ENCODE measurements at places on chromosomes 13 and 19. TPM values are rescaled to one million over a fixed set of nuclear protein-coding genes. Genes with fewer than 3 reads are reported as not detected.
A peak's percentile ranks its signal among the peaks of the same experiment; 100 is the strongest.

- H3K36me3 ChIP-seq: no peaks in the 10 kb centered on the region
- H3K4me1 ChIP-seq: peaks cover 1% of the 10 kb centered on the region
- no peaks in the 10 kb centered on the region for H3K27me3 ChIP-seq
- no peak overlapping the region for H3K4me3 ChIP-seq
- DNase-seq: peak; percentile 17
Observed at GRCh38 chr19:11699931-11700794, 38.6 kb downstream of the ZNF823 start.

DNA sequence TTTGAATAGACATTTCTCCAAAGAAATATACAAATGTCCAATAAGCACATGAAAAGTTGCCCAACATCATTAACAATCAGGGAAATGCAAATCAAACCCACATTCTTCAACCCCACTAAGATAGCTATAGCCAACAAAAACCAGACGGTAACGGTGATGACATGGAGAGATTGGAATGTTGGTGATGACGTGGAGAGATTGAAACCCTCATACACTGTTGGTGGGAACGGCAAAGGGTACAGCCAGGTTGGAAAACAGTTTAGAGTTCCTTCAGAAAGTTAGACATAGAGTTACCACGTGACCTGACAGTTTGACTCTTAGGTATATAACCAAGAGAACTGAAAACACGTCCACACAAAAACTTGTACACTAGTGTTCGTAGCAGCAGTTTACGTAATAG lies 48.1 kb downstream of the TNFRSF19 start:
- H3K4me3 ChIP-seq: no peak overlapping the region
- no peaks in the 10 kb centered on the region for H3K36me3 ChIP-seq
- no peak for DNase-seq
- H3K4me1 ChIP-seq: peaks cover 6% of the 10 kb centered on the region

DNA sequence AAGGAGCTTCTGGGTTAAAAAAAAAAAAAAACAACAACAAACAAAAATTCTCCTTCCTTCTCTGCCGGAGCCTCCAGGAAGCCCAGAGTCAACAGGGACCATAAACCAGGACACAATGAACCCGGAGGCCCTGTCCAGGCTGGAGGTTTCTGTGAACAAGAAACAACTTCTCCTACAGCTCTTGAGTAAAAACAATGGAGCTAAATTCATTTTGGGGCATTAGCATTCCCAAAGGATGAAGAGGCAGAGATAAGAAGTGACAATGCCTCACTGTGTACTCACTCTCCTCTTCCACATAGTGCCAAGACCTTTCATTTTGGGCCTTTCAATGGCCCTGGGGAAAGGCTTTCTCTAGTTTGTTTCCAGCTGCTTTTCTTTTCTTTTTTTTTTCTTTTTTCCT lies 9.0 kb downstream of the RHPN2 start:
- peak overlapping the region; percentile 64 for H3K27ac ChIP-seq
- peaks cover 47% of the 10 kb centered on the region for H3K4me1 ChIP-seq
- H3K27me3 ChIP-seq: no peaks in the 10 kb centered on the region
- H3K4me3 ChIP-seq: no peak overlapping the region
- DNase-seq: no peak

GRCh38 chr19:34254698-34255432 lies 511 bp downstream of the GARRE1 start:
- H3K4me1 ChIP-seq: peaks cover 45% of the 10 kb centered on the region
- peak; percentile 37 for DNase-seq

ZNF534 gene
- not detected for total RNA-seq

IL4I1 gene
- total RNA-seq: 0.52 TPM
